ENCODE measurements at places on chromosomes 16 and 17. TPM values are rescaled to one million over a fixed set of nuclear protein-coding genes. Genes with fewer than 3 reads are reported as not detected.

KRTAP4-6 gene
- polyA plus RNA-seq, result not detected

ORC6 gene
- 2.3 TPM for polyA plus RNA-seq

KRT12 gene
- polyA plus RNA-seq, result not detected

NDUFAB1 gene
- 180 TPM for polyA plus RNA-seq

SUPT4H1 gene
- polyA plus RNA-seq, result 78.2 TPM

KRT33B gene
- not detected for polyA plus RNA-seq

ICAM2 gene
- 9.7 TPM for polyA plus RNA-seq

PRR14 gene
- polyA plus RNA-seq, result 28.2 TPM

TP53TG3B gene
- polyA plus RNA-seq, result not detected

GSG1L gene
- 3.8 TPM for polyA plus RNA-seq

IGF2BP1 gene
- polyA plus RNA-seq, result not detected

MYH10 gene
- polyA plus RNA-seq, result 205 TPM

MT1F gene
- polyA plus RNA-seq, result 9.0 TPM

SPATA32 gene
- not detected for polyA plus RNA-seq

CPHXL2 gene
- not detected for polyA plus RNA-seq

ALDH3A1 gene
- polyA plus RNA-seq, result 2.4 TPM

CCL14 gene
- 8.8 TPM for polyA plus RNA-seq

GEMIN4 gene
- polyA plus RNA-seq, result 18.1 TPM

NACA2 gene
- polyA plus RNA-seq, result not detected

MARCHF10 gene
- not detected for polyA plus RNA-seq

CCDC200 gene
- not detected for polyA plus RNA-seq

RILP gene
- 16.4 TPM for polyA plus RNA-seq

CSH1 gene
- polyA plus RNA-seq, result not detected

OR1F1 gene
- not detected for polyA plus RNA-seq

FASN gene
- polyA plus RNA-seq, result 10.4 TPM

CCDC144A gene
- not detected for polyA plus RNA-seq

NDRG4 gene
- 7.8 TPM for polyA plus RNA-seq

BIRC5 gene
- polyA plus RNA-seq, result 3.4 TPM

ATP2C2 gene
- polyA plus RNA-seq, result 4.3 TPM

RSKR gene
- 0.13 TPM for polyA plus RNA-seq

ENKD1 gene
- polyA plus RNA-seq, result 73.8 TPM

MT1E gene
- 185 TPM for polyA plus RNA-seq

NLRC3 gene
- polyA plus RNA-seq, result not detected

HBM gene
- polyA plus RNA-seq, result not detected

PPM1E gene
- polyA plus RNA-seq, result not detected

SCGB1C2 gene
- polyA plus RNA-seq, result not detected

TSPOAP1 gene
- polyA plus RNA-seq, result 46.7 TPM

PPY gene
- polyA plus RNA-seq, result not detected

ABAT gene
- polyA plus RNA-seq, result 6.6 TPM

TBC1D3G gene
- not detected for polyA plus RNA-seq

QPRT gene
- 6.1 TPM for polyA plus RNA-seq

STX8 gene
- 108 TPM for polyA plus RNA-seq

RAB37 gene
- polyA plus RNA-seq, result 2.4 TPM

ARL5C gene
- polyA plus RNA-seq, result not detected

NEUROD2 gene
- not detected for polyA plus RNA-seq

ANKRD40CL gene
- polyA plus RNA-seq, result 0.26 TPM

TANGO6 gene
- 5.4 TPM for polyA plus RNA-seq

MYH2 gene
- polyA plus RNA-seq, result not detected

TERB1 gene
- polyA plus RNA-seq, result not detected

TNRC6A gene
- 8.8 TPM for polyA plus RNA-seq

SLC16A6 gene
- polyA plus RNA-seq, result not detected

CLEC10A gene
- polyA plus RNA-seq, result 1.9 TPM

KRTAP2-3 gene
- not detected for polyA plus RNA-seq

CCDC40 gene
- polyA plus RNA-seq, result 2.6 TPM

CNEP1R1 gene
- 15.5 TPM for polyA plus RNA-seq

SHCBP1 gene
- not detected for polyA plus RNA-seq

LSM12 gene
- 19.8 TPM for polyA plus RNA-seq

Data from aorta (tissue), 5 donors.